Aortic smooth muscle cell (primary cell): ENCODE measurements at places on chromosomes 4 and X. TPM values are rescaled to one million over a fixed set of nuclear protein-coding genes. Genes with fewer than 3 reads are reported as not detected.

GABRG1 gene
- not detected in 2 replicates for total RNA-seq

STPG2 gene
- total RNA-seq: 0.06 and 0.13 TPM in 2 replicates

SEPTIN11 gene
- total RNA-seq: 184 and 230 TPM in 2 replicates

TLR10 gene
- total RNA-seq: not detected in 2 replicates

GLUD2 gene
- 2.9 and 8.9 TPM in 2 replicates for total RNA-seq

RIPPLY1 gene
- total RNA-seq: not detected in 2 replicates

SPANXA1 gene
- not detected in 2 replicates for total RNA-seq

SMIM10 gene
- 6.8 and 9.2 TPM in 2 replicates for total RNA-seq

TMPRSS11A gene
- not detected in 2 replicates for total RNA-seq

EXOC1L gene
- total RNA-seq: not detected in 2 replicates

CORIN gene
- total RNA-seq: 0.13 and 0.44 TPM in 2 replicates

SSX1 gene
- total RNA-seq: not detected in 2 replicates

GRK4 gene
- total RNA-seq: 3.4 and 3.6 TPM in 2 replicates

MAOA gene
- 16.4 and 21.4 TPM in 2 replicates for total RNA-seq

NKX3-2 gene
- total RNA-seq: 0.06 TPM in 1 of 2 replicates, not detected in the other

HERC5 gene
- total RNA-seq: 1.6 and 2.5 TPM in 2 replicates

BST1 gene
- 15.4 and 19.7 TPM in 2 replicates for total RNA-seq

ITGB1BP2 gene
- total RNA-seq: 13.7 and 24.3 TPM in 2 replicates

CLDN22 gene
- not detected in 2 replicates for total RNA-seq

CACNA1F gene
- not detected in 2 replicates for total RNA-seq

SCML2 gene
- total RNA-seq: 1.2 TPM in 2 replicates

STK32B gene
- 4.1 and 4.6 TPM in 2 replicates for total RNA-seq

ARSD gene
- total RNA-seq: 17.0 and 17.8 TPM in 2 replicates

FGG gene
- total RNA-seq: not detected in 2 replicates

EDA gene
- total RNA-seq: 0.62 and 0.79 TPM in 2 replicates

NKX1-1 gene
- not detected in 2 replicates for total RNA-seq

NRK gene
- total RNA-seq: 0.13 and 1.2 TPM in 2 replicates

ADGRG4 gene
- total RNA-seq: not detected in 2 replicates

GAGE12H gene
- total RNA-seq: not detected in 2 replicates

SATL1 gene
- not detected in 2 replicates for total RNA-seq

DUSP9 gene
- not detected in 2 replicates for total RNA-seq

MAGEC2 gene
- not detected in 2 replicates for total RNA-seq

CPEB2 gene
- 19.3 and 27.0 TPM in 2 replicates for total RNA-seq

ZNF630 gene
- 1.1 TPM in 2 replicates for total RNA-seq

SASH3 gene
- not detected in 2 replicates for total RNA-seq

XG gene
- 11.5 and 16.7 TPM in 2 replicates for total RNA-seq

CXCL1 gene
- total RNA-seq: 1.3 and 4.5 TPM in 2 replicates

GRIA3 gene
- 5.0 and 7.4 TPM in 2 replicates for total RNA-seq

FAT1 gene
- 207 and 274 TPM in 2 replicates for total RNA-seq

VSIG4 gene
- not detected in 2 replicates for total RNA-seq

CT47B1 gene
- total RNA-seq: not detected in 2 replicates

VEGFD gene
- total RNA-seq: 0.37 and 0.40 TPM in 2 replicates

FGA gene
- not detected in 2 replicates for total RNA-seq

GIMD1 gene
- not detected in 2 replicates for total RNA-seq
